ENCODE measurements at places on chromosomes 12 and 14.

- DNase-seq = peak; percentile 80
These were observed 510 bp downstream of the EIF2S1 start for GRCh38 chr14:67360470-67361206.

GRCh38 chr12:40110586-40110985 is 4.7 kb upstream of the SLC2A13 start:
- no peak for DNase-seq

DNA sequence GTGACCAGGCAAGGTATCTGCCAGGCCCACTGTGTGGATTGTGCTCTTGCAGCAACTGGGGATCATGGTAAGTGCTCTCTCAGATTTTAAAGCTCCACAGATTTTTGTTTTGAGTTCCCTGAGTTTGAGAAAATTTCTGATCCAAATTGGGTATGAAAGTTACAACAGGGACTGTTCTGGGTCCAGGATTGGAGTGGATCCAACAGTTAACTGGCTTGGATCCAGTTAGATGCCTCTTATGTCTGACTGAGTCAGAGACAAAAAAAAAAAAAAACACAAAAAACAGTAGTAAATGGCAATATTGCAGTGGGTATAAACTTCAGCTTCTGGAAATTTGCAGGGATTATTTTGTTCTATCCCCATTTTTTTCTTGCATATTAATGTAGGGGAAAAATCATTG is 598.8 kb downstream of the C12orf50 start:
- no peak for DNase-seq

DNA sequence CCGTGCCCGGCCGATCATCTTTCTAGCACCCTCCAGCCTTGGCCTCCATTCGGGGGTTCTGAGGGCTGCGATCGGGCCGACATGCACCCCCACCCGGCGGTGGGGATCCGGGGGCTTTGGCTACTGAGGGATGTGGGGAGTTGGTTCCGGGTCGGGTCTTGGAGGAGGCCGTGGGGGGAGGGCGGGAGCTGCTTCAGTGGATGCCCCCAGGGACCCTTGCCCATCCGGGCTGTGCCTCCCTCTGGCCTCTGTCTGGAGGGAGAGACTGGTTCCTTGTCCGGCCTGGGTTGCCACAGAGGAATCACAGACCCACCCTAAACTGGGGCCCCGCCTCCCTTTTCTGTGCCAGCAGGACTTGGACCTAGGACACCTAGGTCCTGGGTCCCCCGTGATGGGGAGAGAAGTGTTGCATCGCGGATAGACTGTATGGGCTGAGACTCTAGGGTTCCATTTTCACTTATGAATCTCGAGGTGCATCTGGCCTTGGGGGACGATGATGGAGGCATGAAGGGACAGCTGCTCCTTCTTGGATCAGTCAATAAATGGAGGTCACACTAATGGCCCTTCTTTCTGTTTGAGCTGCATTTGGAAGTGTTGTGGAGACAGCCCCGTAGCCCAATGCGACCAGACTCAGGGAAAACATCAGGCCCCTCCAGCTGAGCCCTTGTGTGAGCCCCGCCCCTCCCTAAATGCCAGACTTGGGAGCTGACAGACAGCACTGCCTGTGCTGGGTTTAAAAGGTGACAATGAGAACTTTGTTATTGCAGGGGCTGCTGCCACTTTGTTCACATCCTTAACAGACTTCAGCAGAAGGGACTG is 577 bp downstream of the DTX3 start:
- no peak for DNase-seq

GRCh38 chr12:46354111-46354801 is 18.3 kb downstream of the SLC38A2 start:
- no peak for DNase-seq

GRCh38 chr12:51971679-51972421 is 20.4 kb downstream of the ACVR1B start:
- DNase-seq = no peak

DNA sequence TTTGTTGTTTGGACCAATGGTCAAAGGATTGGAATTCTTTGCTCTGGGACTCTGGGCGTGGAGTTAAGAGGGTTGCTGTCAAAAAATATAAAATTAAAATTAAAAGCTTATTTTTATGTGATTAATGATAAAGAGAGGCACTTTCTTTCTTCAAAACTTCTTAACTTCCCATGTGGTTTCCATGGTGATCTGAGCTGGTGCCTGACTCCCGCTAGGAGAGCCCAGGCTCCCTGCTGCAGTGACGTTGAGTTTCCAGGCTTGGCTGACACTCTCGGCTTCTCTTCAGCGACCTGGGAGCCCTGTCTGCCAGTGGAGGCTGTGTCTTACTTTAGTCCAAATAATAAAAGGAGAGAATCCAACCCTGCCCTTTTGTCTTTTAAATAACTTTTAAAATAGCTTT is 84.4 kb downstream of the GALC start:
- no peak for DNase-seq

- no peak for DNase-seq
These were observed 449.8 kb downstream of the RAD51B start for GRCh38 chr14:68269136-68269927.

GRCh38 chr12:93378998-93379325 is 1.2 kb downstream of the NUDT4 start:
- no peak for DNase-seq

- DNase-seq = no peak
These were observed 25.7 kb downstream of the BRMS1L start for GRCh38 chr14:35851823-35852222.

- DNase-seq = peak; percentile 9
These were observed 256.6 kb upstream of the FOXN3 start for GRCh38 chr14:89673512-89674225.

DNA sequence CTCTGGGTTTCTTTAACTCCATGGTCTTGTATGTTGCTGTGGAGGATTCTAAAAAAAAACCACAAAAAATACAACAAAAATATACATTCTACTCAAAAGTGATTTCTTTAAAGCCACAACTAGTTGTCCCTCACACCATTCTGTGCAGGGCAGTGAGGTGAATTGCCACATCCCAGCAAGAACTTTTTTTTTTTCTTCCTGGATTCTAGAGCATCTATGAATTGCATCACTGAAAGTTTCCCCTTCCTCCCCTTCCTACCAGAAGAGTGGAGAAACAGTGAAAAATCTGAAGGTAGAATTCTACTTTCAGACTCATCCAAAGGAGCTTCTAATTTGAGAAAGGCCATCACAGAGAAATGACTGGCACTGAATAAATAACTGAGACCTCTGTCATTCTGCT is 395.3 kb downstream of the AEBP2 start:
- DNase-seq = no peak

DNA sequence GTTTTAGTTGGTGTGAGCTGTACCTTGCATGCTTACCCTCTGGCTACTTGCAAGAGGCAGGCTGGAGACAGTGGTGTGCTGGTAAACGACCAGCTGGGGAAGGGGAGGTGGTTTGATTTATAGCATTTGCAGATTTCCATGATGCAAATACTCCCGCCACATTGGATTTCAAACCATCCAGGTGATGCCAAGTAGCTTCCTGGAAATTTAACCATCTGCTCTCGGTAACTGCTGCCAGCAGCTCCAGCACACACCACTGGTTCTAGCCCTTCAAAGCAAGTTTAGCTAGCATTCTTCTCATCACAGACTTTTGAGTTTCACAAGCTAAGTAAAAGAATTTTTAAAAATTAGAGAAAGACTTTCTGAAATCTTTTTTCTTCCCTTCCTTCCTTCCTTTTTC is 104.5 kb upstream of the AMIGO2 start:
- no peak for DNase-seq

DNA sequence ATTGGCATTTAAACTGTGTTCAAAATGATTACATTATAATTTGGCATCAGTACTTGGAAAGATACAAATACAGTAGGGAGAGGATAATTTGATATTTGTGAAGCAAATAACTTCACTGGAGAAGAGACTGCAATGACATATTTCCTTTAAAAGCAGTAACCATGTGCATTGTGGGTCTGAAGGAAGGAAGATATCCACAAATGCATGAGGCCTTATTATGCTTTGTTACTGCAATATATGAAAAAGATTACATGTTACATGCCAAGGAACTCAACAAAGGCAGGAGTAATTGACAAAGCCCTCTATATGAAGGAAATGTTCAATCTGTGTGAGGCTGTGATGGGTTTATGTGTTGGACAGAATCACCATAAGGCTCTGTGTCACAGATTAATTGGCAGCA is 391.5 kb downstream of the APAF1 start:
- DNase-seq = no peak

DNA sequence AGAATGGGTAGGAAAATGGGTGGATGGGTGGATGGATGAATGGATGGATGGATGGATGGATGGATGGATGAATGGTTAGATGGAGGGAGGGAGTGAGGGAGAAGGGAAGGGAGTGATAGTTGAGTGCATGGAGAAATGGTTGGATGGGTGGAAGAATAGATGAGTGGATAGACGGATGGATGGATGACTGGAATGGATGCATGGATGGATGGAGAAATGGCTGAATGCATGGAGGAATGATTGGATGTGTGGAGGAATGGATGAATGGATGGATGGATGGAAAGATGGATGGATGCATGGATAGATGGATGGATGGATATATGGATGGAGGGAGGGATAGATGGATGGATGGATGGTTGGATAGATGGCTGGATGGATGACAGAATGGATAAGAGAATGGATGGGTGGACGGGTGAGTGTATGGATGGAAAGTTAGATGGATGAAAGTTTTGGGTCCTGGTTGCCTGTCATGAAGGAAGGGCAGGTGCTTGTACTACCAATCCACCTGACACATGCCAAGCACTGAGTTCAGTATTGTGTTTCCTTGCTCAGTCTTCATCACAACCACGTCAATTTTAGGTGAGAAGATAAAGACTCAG is 286.5 kb upstream of the RTL1 start:
- no peak for DNase-seq

GRCh38 chr14:52790756-52791222 is 618 bp downstream of the GNPNAT1 start:
- DNase-seq = no peak

- no peak for DNase-seq
These were observed 5.0 kb downstream of the DENND5B start for GRCh38 chr12:31585895-31586294.

- no peak for DNase-seq
These were observed 159.7 kb upstream of the NTF3 start for GRCh38 chr12:5272018-5272785.

DNA sequence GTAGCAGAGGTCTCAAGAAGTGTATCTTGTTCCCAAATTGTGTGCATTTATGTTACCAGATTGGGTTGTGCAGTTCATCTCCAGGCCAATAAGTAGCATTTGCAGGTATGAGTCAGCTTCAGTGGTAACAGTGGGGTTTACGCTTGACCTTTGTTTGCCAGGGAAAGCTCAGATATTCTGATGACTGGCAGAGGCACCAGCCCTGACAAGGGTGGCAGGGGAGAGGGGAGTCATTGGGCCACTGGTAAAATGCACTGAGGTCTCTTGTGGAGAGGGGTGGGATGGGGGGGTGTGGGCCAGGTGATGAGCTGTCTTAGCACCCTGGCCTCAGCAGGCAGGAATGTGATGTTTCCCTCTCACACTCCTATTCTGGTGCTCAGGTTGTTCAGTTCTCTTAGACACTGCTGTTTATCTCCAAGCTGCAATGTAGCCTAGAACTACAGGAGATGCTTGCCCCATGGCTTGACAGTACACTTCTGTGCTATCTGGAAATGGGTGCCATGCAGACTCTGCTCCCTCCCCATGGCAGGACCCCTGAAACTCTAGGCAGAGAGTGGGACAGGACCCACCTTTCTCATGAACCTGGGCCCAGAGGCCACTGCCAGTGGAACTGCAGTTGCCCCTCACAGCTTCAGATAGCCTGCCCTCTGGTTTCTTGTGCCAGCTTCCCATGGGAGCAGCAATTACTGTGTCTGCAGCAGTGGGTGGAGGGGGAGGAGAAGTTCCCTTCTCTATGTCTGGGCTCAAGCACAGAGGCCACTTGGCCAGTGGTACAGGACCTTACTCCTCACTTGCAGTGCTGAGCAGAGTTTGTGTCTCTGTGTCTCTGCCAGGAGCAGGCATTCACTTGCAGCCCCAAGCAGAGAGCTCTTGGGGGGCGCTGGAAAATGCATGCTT is 31.9 kb downstream of the USP15 start:
- no peak for DNase-seq

- DNase-seq = no peak
These were observed 184.7 kb downstream of the TMX1 start for GRCh38 chr14:51424561-51425251.

DNA sequence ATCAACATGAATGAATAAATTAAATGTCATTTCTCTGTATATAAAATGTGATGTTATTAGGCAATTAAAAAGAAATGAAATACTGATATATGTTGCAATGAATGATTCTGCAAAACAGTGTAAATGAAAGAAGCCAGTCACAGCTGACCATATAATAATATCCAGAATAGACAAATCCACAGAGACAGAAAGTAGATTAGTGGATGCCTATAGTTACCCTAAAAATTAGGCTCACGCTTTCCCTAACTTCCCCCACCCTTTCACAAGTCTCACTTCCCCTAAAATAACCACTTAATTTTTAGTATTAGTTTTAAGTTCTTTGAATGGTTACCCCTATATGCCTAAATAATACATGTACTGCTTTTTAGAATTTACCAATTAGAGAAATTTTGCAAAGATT is 348.9 kb upstream of the FAR2 start:
- DNase-seq = no peak

DNA sequence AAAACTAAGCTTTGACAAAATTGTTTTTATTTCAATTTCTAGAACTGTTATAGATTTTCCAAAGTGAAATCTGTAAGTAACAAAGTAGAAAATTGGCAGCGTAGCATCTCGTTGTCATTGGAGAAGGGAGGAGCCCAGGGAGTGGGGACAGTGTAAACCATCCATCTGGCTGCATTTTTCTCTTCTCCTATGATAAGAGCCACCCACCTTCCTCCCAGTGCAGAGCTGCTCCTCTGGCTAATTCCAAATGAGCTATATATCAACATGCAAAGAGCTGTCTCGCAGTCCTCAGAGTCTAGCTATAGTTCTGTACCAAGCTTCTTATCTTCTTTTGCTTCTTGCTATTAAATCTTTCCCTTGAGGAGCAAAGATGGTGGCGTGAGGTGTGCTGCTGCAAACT is 56.6 kb downstream of the SCN8A start:
- no peak for DNase-seq

DNA sequence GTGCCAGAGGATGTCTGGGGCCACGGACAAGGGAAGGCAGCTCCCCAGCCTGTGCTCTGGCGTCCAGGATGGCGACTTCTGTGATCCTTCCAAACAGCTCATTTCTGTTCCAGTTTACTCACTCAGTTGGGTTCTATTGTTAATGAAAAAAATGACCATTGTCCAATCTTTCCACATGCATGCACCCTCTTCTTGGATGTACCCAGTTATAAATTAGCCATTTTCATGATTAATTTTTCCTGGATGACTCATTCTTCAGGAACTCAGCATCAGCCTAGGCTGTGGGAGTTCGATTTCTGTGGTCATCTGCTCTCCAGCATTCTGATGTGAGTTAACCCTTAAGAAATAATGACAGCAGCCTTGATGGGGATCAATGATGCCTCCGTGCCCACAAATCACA is 926.8 kb downstream of the BCL11B start:
- no peak for DNase-seq

GRCh38 chr14:104321802-104322130 is 183.4 kb downstream of the KIF26A start:
- DNase-seq = no peak

- DNase-seq = no peak
These were observed 122.9 kb downstream of the MYRFL start for GRCh38 chr12:69947897-69948296.

- DNase-seq = peak; percentile 21
These were observed 74.8 kb upstream of the CHST11 start for GRCh38 chr12:104381731-104382480.

Measured in amniotic stem cell (primary cell).